ENCODE measurements at places on chromosomes 1 and 21. TPM values are rescaled to one million over a fixed set of nuclear protein-coding genes. Genes with fewer than 3 reads are reported as not detected.

RTCA gene
- 40.1 TPM for total RNA-seq

CD1E gene
- total RNA-seq = not detected

FAM229A gene
- total RNA-seq = 12.9 TPM

EPS8L3 gene
- total RNA-seq = 539 TPM

TNFSF4 gene
- total RNA-seq = 2.1 TPM

GLMN gene
- total RNA-seq = 6.8 TPM

CENPF gene
- 27.1 TPM for total RNA-seq

ELF3 gene
- 1,105 TPM for total RNA-seq

TFF2 gene
- 1.1 TPM for total RNA-seq

SLC6A17 gene
- total RNA-seq = 0.10 TPM

CDA gene
- 33.9 TPM for total RNA-seq

ERMAP gene
- 17.9 TPM for total RNA-seq

NCMAP gene
- total RNA-seq = 1.9 TPM

PCAT6 gene
- 1.3 TPM for total RNA-seq

PTPRU gene
- 1.8 TPM for total RNA-seq

LCE2C gene
- not detected for total RNA-seq

DNA sequence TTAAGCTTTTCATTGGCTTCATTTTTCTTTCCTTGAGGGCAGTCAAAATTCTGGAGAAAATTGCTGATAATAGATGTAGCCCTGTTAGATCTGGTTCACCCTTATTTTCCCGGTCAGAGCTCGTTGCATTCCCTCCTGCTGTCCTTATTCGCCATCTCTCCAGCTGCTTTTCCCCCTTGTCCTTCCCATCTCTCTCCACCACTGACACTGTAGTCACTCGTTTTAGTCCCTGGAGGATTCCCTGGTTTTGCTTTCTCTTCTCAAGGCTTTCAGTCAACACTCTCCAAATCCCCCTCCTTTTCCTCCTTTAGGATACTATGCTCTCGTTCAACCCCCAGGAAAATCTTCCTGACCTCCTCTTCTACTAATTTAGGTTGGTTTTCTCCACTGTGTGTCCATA lies 83.1 kb downstream of the C21orf91 start:
- DNase-seq = no peak

DNA sequence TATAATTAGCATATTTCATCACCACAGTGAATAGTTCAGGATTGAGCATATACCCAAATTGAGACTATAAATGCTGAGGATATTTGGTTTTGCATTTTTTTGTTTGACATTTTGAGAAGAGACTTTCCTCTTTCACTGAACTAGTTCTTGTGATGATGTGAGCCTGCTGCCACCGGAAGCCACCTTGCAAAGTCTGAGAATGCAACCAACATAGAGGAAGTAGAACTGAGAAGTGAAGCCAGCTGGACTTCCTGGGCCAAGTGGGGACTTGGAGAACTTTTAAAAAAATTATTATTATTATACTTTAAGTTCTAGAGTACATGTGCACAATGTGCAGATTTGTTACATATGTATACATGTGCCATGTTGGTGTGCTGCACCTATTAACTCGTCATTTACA lies 102.3 kb downstream of the RPE65 start:
- no peak for DNase-seq

- no peak for DNase-seq
These were observed 14.7 kb upstream of the MYOG start for GRCh38 chr1:203100516-203100869.

- DNase-seq = no peak
These were observed 10.7 kb downstream of the SH2D2A start for GRCh38 chr1:156805766-156806511.

GRCh38 chr1:70554341-70554740 lies 143.3 kb downstream of the CTH start:
- DNase-seq = no peak

DNA sequence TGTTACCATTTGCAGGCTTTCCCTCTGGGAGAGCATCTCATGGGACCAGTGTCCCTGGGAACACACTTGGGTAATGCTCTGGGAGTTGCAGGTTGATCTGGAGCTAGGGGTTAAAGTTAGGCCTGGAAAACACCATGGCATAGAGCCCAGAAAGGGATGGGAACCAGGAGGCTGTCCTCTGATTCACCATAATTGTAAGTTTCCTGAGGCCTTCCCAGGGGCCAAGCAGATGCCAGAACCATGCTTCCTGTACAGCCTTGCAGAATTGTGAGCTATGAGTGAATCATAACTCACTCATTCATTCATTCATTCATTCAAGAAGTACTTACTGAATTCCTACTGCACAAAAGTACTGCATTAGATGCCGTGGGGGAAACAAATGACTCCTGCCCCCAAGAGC lies 50.0 kb downstream of the LACTBL1 start:
- no peak for DNase-seq

GRCh38 chr21:16280686-16281091 lies 550.9 kb downstream of the USP25 start:
- DNase-seq = no peak

DNA sequence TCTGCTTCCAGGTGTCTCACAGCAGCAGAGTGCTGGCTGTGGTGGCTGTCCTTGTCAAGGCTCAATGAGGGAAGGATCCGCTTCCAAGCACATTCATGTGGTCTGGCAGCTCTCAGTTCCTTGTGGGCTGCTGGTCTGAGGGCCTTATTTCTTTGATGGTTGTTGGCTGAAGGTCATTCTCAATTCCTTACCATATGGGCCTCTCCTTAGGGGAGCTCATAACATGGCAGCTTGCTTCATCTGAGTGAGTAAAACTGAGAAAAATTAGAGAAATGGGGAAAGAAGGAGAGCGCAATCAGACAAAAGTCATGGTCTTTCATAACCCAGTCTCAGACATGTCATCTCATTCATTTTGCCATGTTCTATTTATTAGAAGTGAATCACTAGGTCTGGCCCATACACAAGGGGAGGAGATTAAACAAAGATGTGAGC lies 81.7 kb upstream of the TSPAN2 start:
- no peak for DNase-seq

GRCh38 chr1:25713961-25714360 lies 86.0 kb upstream of the SELENON start:
- DNase-seq = no peak

DNA sequence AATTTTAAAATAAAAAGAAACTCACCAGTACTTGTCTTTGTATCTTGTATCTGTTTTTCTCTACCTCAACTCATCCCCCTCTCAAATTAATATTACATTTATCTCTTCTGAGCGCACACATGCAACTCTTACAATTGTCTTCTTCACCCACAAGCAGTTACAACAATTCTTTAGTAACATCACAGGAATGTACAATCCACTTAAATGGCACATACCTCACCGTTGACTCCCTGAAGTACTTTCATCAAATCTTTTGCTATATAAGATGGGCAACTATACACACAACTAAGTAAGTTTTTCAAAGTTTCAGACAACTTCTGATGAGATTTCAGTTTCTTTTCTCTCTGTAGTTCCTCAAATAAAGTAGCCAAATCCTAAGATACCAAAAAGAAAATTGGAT lies 28.3 kb downstream of the HEATR1 start:
- no peak for DNase-seq

DNA sequence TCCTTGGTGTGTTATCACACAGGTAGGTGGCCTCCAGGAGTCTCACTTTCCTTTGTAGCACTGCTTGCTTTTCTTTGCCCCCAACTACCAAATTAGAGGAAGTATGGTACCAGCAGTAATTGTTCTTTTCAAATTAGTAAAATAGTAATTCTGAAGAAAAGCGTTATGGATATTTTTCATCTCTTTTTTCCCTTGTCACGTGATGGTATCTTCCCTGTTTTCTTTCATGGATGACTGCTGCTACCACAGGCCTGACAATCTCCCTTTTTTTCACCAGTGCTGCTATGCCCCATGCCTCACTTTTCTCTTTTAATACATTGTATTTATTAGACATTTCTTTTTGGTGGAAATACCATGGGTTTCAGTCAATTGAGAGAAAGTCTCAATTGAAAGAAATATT lies 3.3 kb downstream of the ZBTB37 start:
- DNase-seq = no peak

DNA sequence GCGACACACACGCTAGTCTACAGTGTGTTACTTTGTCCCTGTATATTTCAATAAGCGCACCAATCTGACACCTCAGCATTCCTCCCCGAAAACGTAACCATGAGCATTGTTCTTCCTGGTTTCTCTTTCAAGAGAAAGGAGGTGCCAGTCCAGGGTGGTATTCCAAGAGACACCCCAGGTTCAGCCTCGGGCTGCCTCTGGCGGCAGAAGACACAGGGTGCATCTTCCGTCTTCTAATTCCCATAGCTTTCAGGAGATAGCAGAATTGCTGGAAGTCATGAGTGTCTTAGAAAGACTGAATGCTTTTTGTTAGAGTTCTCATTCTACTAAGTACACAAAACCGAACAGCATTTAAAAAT lies 15.9 kb upstream of the RGS8 start:
- DNase-seq = no peak

GRCh38 chr1:59061876-59062275 lies 235.0 kb upstream of the FGGY start:
- no peak for DNase-seq

DNA sequence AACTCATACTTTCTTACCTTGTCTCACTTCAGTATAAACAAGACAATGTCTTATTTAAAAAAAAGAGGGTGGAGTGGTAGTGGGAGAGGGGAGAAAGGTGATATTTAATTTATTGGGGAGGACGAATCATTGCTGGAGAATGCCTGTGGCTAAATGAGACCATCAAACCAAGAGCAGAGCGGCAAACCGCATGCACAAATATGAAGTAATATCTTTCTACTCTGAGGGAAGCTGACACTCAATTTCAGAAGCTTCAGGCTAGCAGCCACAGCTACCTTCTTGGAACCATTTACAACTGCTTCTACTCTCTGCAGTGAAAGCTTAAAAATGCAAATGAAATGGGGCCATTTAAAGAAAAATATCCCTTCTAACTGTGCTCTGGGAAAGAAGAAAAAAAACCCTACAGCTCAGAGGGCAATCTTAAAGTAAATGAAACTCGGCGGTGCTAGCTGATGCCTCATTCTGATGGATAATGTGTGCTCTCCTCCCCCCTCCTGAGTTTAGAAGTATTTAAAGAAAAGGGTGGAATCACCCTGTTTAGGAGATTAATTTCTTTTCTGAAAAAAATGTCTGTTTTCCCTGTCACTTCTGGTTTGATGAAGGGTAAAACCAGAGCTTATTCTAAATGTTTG lies 178.2 kb upstream of the CAMK1G start:
- no peak for DNase-seq

GRCh38 chr1:218226005-218226404 lies 59.1 kb upstream of the RRP15 start:
- no peak for DNase-seq

DNA sequence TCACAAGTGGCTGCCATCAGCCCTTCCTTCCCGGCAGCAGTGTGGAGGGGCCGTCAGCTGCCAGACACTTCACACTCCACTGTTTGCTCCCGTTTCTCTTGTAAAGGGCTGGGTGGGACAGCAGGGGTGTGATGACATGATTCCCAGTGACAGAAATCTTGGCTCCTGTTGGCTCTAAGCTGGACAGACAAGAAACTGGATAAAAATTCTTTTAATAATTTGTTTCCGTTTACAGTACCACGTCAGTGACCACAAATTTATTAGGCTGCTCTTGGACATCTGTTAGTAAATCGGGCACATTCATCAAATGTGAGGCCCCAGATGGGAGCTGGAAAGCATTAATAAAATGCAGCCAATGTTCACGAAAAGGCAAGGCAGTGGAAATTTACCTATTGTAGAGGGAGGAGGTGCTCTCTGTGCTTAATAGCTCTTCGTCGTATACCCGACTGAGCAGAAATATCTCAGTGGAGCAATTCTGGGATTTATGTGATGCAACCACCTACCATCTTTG lies 353.7 kb upstream of the GREM2 start:
- no peak for DNase-seq

DNA sequence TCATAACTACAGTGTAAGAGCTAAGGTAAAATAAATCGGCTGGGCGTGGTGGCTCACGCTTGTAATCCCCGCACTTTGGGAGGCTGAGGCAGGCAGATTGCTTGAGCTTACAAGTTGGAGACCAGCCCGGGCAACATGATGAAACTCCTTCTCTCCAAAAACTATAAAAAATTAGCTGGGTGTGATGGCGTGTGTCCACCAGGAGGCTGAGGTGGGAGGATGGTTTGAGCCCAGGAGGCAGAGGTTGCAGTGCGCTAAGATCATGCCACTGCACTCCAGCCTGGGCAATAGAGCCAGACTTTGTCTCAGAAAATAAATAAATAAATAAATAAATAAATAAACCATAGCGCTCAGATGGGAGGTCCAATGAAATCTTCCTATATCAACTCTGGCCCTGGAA lies 16.7 kb upstream of the FAM110D start:
- no peak for DNase-seq

DNA sequence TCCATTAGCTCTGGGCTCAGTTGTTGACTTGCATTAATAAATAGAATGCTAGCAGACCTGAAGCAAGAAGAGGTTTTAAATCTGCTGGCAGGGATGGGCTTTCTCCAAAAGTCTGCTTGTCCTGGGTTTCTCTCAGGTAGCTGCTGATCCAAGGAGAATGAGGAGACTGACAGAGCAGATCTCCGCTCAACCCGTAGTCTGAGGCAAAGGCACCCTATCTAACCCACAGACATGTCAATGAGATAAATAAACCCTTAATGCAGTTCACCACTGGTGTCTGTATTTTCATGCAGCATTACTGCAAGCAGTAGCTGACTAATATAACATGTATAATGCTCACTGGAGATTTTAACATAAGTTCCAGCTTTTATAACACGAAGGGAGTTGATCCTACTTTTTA lies 44.1 kb upstream of the RGS21 start:
- DNase-seq = no peak

GRCh38 chr1:94532077-94532476 lies 9.5 kb downstream of the F3 start:
- DNase-seq = peak; percentile 38

DNA sequence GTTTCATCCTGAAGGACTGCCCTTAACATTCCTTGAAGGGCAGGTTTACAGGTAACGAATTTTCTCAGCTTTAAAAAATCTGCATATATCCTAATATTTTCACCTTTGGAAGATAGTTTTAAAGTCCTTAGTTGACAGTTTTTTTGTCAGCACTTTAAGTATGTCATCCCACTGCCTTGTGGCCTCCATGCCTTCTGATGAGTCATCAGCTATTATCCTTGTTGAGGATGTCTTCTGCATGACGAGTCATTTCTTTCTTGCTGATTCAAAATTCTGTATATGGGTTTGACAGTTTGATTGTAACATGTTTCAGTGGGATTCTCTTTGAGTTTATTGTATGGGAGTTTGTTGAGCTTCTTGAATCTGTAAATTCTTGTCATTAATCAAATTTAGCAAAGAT lies 500.6 kb downstream of the DISC1 start:
- no peak for DNase-seq

DNA sequence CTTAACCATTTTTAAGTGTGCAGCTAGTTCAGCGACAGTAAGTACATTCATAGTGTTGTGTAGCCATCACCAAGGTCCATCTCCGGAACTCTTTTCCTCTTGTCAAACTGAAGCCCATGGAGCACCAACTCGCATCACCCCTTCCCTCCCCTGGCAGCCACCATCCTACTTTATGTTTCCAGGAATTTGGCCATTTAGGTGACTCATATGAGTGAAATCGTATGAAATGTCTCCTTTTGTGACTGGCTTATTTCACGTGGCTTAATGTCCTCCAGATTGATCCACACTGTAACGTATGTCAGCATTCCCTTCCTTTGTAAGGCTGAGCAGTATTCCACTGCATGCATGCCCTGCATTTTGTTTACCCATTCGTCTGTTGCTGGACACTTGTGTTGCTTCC lies 2.5 kb downstream of the COL6A2 start:
- DNase-seq = no peak

- DNase-seq = no peak
These were observed 56.6 kb downstream of the ZNF281 start for GRCh38 chr1:200353232-200353631.

GRCh38 chr1:175919001-175919400 lies 175.6 kb upstream of the TNR start:
- no peak for DNase-seq
